Activated CD4-positive, CD25-positive, alpha-beta regulatory T cell treated with anti-CD3 and anti-CD28 coated beads, Interleukin-2, amount 50 U/mL, for 72 hours (primary cell): ENCODE measurements at places on chromosomes 12 and 14.

DNA sequence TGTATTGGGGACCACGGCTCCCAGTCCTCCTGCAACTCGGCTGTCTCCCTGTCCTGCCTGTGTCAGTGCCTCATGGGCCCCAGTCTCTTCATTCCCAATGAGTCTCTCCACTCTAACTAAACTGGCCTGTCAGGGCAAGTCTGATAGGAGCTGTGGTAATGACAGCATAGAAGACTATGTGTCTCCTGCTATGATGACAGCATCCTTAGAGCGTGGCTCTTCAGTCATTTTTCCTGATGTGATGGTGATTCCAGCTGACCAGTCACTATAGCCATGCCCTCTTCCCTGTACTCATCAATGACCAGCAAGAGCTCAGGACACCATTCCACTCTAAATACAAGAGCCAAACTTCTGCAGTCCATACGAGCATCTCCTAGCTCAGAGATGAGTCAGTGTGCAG is 339.8 kb downstream of the PCNX1 start:
- no peak for DNase-seq

DNA sequence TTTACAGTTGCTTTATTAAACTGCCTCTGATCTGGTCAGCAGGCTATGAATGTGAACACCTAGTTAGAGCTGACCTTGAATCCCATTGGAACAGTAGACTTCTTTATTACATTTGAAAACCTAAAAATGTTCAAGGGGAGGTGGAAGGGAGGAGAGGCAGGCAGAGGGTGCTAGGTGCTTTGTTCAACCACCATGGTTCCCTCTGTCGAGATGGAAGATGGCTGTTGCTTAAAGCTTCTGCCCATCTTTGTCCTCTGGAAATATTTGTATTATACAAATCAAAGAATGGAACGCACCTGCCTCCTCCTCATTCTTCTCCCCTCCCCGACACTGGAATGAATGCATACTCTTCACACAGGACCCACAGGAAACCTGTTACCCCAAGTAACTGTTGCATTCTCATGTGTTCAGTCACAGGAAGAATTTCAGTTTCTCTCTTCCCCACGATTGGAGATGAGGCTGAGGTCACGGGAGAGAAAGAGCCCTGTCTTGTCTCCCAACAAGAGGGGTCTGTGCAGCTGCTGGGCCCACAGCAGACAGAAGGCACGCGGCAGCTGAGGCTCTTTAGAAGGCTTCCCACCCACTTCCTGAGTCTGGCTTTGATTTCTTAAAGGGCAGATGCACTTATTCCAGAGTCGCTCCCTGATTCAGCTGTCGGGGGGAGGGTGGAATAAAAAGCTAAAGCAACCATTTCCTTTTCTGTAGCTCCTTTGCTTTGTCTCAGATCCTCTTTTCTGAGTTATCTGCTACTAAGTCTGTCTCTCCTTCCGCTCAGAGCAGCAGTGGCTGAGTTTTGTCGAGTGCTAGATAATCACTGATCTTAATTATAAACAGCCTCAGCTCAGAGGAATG is 217.9 kb upstream of the BTG1 start:
- DNase-seq: peak; percentile 38

DNA sequence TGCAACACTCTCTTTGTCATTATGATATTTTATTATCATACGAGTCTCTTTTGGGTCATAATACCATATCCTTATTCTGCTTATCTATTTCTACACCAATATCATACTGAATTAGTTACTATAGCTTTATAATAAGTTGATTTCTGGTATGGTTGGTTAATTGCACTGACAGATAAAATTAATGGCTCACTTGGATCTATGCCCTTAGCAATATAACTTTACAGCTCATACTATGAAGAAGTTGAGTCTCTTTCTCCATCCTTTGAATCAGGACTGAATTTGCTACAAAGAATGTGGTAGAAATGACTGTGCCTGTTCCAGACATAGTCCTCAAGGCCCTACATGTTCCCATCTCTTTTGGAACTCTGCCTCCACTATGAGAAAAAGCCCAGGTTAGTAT is 139.7 kb upstream of the DYRK2 start:
- no peak for DNase-seq

GRCh38 chr14:81982046-81982445 is 448.4 kb upstream of the SEL1L start:
- DNase-seq: no peak

GRCh38 chr12:57195611-57196371 is 20.8 kb upstream of the NXPH4 start:
- DNase-seq: no peak

DNA sequence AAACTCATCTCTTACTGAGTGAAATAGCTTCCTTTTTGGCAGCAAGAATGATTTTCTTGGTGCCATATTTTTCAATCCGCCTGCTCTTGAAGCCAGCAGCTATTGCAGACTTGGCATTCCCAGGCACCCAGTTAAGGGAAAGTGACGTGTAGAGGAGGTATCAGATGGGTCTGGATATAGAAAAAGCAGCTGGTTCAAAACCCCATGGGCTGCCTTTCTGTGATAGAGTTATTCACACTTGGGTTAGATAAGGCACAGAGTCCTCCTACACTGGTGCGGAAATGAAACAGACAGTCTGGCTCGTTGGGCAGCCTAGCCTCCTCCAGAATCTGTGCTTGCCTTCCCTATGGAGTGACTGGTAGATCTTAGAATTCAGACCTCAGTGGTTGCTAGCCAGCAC is 62.2 kb downstream of the PTPN11 start:
- no peak for DNase-seq

- DNase-seq: no peak
These were observed 478.0 kb downstream of the RMST start for GRCh38 chr12:97940629-97941028.

- DNase-seq: peak; percentile 31
These were observed 25.4 kb downstream of the BATF start for GRCh38 chr14:75547552-75548250.

- no peak for DNase-seq
These were observed 180.3 kb downstream of the DICER1 start for GRCh38 chr14:94977016-94977415.

GRCh38 chr12:68031881-68032739 is 42.9 kb downstream of the IFNG-AS1 start:
- DNase-seq: no peak

- no peak for DNase-seq
These were observed 5.6 kb upstream of the NFATC4 start for GRCh38 chr14:24362241-24362960.

DNA sequence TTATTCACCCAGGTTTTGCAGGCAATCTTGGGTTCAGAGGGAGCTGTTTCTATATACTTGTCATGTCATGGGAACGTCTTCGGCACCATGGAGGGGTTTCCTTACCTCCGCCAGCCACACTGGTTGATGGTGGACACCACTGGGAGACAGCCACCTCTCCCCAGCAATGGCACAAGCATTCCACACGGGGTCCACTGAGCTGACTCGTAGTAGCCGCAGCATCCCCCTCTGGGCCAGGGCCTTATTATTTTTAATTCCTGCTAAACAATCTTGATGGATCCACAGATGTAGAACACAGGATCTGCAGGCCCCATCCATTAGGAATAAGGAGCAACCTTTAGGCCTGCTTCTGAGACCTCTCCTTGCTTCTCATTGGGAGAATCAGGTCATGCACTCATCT is 132.9 kb downstream of the DICER1 start:
- DNase-seq: no peak

- DNase-seq: no peak
These were observed 51.9 kb downstream of the MAP1LC3B2 start for GRCh38 chr12:116610971-116611541.

- DNase-seq: no peak
These were observed 80.3 kb downstream of the NKX2-1 start for GRCh38 chr14:36439766-36440165.

DNA sequence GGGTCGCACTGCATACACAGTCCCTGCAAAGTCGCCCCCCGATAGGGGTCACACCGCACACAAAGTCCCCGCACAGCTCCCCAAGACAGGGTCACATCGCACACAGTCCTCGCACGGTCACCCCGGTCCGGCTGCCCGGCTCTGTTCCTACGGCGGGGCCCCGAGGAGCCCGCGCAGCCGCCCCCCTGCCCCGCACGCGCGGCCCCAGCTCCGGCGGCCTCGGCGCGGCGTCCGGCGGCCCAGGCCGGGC is 300 bp downstream of the SSH1 start:
- DNase-seq: no peak

- DNase-seq: no peak
These were observed 114.8 kb downstream of the C12orf75 start for GRCh38 chr12:105445249-105445648.

GRCh38 chr14:84253326-84253725 is 1276.6 kb upstream of the FLRT2 start:
- DNase-seq: no peak
